Non-pigmented ciliary epithelial cell (primary cell): ENCODE measurements at places on chromosomes 5 and 9.

DNA sequence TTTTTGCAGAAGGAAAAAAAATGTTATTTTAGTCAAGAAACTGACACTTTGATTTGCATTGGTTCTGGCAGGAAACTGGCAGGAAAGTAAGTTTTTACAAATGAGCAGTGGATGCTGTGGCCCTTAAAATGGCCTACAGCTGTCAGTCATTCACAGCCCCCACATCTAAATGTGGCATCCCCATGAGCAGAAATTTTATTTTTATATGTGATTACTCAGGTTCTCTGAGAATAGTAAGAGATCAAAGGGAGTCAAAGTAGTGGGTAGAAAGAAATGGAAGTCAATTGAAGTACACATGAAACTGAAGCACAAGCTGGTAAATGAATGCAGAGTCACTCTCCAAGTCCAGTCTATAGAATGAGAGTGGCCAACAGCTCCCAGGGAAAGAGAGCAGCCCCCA is 80.3 kb downstream of the ENC1 start:
- DNase-seq: no peak

GRCh38 chr9:13332571-13332970 is 53.1 kb upstream of the MPDZ start:
- no peak for DNase-seq

- DNase-seq: no peak
These were observed 67.5 kb downstream of the TLE1 start for GRCh38 chr9:81621785-81622259.

DNA sequence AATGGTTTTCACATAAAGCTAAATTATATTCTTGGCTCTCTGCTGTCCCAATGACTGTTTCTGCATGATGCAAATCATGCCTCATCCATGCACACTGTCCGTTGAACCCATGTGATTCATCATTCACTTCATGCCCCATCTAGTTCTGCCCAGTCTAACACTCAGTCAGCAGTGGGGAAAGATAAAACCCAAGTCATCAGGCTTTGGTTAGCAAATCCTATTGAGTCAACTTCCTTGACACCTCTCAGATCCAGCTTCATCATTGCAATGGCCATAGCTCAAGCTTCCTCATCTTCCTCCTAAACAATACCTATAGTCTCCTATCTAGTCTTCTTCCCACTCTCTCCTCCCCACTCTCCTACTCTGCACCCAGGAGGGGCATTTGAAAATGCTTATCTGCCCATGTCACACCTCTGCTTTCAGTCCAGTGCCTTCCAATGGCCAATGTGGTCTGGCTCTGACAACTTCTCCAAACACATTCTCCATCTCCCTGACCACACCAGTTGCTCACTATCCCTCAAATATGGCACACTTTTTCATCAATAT is 266.0 kb upstream of the TRIM32 start:
- DNase-seq: peak; percentile 5

DNA sequence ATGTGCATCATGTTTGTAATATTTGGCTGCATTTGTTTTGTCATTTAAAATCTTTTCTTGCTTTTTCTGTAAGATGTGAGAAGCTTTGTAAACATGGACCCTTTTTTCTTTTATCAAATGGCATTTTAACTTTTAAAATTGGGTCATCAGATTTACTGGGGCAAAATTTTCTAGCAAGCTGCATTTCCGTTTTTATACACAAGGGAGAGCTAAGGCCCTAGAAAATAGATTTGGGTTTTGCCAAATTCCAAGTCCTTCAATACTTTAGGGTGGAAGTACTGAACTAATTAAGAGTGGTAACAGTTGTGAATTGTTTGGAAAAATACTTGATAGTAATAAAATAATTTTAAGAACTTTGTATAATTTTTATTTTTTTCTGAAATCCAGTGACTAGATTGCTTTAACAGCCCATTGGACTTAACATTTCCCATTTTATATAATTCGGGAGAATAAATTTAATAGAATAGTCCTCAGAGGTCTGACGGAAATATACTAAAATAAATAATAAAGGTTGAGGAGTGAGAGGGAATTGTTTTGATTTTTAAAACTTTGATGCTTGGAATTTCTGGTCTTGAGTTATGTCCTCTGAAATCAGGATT is 117.4 kb downstream of the SMARCA2 start:
- DNase-seq: no peak

- DNase-seq: no peak
These were observed 572.9 kb upstream of the SGCD start for GRCh38 chr5:155753943-155754581.

GRCh38 chr5:128334010-128334716 is 203.9 kb downstream of the FBN2 start:
- no peak for DNase-seq

GRCh38 chr5:35811108-35811741 is 45.5 kb upstream of the IL7R start:
- peak; percentile 26 for DNase-seq

DNA sequence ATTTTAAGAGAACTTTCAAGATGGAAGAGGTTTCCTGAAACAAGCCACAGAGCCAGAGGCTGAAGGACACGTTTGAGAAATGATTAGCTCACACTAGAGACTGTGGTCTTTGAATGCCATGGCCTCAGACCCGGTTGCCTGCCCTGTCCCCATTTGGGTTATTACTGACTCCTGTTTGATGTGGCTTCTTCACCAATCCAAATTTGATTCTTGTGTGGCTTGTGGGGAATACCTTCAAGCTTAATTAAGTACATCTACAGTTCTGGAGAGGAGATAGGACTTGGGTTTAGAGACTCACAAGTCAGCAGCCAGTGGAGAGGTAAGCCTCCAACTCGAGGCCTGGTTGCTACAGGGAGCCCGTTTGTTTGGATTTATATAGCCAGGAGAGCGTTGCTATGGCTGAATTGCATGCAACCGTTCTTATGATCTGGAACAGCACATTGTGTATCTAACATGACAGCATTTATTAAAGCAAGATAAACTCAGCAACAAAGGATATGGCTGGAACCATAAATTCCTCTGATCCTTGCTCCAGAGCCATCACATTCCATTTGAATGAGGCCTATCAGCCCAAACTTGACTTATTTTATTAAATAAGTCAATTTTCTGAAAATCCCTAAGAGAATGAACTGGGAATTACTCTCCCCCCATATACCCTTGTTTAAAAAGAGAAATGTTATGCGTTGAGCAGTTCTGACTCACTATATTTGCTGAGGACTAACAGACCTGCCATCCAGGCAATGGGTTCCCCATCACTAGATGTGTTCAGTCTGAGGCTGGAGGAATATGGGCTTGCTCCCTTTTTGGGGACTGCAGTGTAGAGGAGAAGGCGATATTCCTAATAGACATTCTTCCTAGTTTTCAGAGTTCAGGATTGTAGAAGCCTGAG is 88.4 kb upstream of the TNFSF8 start:
- DNase-seq: peak; percentile 75

DNA sequence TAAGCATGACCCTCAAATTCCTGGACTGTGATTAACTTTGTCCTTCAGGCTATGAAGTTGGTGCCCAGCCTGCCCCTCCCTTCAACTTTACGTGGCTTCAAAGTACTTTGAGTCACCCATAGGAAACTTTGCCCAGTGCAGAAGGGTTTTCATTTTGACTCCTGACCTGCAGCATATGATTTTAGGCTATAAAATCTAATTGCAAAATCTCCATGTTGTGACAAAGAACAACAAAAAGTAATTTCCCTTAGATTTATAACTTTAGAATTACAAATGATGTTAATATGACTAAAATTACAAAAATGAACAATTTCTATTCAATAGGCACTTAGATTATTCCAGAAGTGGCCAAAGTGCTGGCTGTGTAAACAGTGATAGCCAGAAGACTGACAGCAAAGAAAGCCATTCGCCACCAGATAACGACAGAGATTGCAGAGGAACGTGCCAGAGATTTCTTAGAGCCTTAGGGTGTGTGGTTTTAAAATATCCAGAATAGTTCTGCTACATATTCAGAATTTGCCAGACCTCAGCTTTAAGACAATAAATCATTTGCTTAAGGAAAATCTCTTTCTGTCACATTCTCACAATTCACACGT is 197.4 kb downstream of the SEMA5A start:
- no peak for DNase-seq

- no peak for DNase-seq
These were observed 26.1 kb downstream of the GLT6D1 start for GRCh38 chr9:135612981-135613910.

GRCh38 chr5:155926766-155927165 is 400.2 kb upstream of the SGCD start:
- DNase-seq: no peak

DNA sequence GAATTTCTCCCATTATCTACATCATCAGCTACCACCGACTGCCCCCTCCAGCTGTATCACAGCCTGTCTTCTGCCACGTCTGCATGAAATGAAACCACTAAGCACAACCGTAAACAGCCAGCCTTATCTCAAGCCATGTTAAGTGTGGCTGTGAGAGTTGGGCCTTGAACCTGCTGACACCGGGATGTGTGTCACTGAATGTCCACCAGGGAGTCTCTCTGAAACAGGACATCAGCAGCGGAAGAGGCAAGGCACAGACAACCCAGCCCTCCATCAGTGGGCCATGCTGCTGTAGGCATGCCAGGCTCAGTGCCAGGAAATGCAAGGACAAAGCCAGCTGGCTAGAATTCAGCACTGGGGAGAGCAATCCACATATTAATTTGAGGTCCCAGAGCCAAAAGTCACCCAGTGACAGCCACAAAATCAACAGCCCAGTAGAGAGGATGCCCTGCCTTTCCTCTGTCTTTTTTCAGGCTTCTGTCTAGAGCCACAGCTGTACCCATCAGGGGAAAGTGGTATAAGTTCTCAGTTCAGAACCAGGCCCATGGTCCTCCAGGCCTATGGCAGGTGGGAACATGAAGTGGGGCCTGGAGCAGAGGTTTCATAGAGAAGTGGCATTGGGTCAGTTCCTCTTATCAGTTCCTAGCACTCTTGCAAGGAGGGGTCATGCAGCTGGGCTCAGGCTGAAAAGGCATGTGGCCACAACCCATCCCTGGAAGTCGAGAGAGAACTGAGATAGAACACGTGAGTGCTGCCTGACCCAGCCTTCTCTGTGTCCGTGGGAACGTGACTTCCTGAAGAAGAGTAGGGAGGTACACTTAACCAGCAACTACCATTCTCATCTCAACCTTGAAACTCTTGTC is 199.4 kb downstream of the ESM1 start:
- DNase-seq: no peak

DNA sequence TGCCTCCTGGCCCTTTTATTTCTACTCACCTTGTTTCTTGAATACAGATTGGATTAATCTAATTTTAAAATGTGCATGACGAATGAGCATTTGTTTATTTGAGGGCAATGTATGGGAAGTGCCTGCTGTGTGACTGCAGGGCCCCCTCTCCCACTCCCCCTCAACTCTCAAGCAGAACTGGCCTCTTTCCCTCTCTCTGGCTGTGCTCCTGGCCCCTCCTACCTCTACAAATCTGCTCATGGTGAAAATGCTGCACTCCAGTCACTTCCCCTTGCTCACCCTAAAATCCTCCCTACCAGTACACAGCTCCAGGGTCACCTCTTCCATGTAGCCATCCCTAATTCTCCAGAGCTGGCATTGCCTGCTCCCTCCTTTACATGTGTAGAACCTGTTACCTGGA is 17.2 kb upstream of the NDST1 start:
- no peak for DNase-seq

DNA sequence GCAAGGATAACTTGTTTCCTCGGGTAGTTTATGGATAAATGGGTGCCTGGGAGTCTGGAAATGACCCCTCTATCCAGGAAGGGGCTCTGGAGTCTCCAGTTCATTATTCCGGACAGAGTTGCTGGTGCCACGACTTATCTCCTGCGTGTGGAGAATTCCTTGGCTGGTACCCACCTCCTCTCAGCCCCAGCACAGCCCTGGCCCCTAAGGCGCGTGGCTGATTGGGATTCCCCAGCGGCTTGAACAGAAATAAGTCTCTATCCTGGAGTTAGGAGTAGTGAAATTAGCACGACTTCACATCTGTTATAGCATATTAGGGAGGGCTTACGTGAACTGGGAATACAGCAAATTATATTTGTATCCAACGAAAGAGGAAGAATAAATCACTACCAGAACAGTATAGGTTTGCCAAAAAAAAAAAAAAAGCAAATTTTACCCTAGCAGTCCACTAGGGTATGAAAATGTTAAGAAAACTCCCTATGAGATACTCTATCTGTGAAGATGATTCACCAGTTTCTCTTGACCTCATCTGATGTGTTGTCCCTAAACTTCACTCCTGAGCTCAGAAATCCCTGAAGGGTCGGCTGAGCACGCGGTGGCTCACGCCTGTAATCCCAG is 172.5 kb upstream of the OTULINL start:
- DNase-seq: no peak

DNA sequence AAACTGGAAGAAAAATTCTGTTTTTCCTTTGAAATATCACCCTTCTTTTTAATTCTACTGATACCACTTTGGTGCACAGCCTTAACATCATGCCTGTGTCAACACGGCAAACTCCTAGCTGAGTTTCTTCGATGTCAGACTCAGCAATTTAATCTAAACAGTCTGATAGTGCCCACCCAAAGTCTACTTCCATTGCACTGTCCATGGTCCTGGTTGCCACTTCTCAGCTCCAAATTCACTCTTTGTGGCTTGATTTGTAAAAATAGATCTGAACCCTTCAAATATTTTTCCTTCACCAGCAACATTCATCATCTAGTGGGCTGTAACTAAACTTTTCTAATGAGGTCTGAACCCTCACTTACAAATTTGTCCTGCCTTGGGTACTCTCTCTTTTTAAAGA is 107.8 kb downstream of the NUDT12 start:
- no peak for DNase-seq

- DNase-seq: no peak
These were observed 221.9 kb downstream of the PDZD2 start for GRCh38 chr5:31860726-31861433.

DNA sequence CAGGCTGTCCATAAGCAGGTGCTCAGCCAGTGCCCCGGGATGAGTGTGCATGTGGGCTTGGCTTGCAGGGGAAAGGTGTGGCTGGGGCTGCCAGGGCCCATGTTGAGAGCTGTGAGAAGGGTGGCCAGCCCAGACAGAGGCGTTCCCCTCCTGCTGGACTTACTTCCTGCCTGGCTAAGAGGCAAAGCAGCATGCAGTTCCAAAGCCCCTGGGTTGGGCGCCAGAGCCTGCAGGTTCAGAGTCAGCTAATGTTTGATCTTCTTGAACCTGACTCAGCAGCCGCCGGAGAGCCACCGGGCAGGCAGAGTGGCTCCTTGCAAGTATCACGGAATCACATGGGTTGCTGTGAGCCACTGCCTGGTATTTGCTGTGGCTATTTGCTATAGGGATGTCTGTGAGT is 168.4 kb upstream of the MAP1B start:
- no peak for DNase-seq
